ENCODE measurements at places on chromosomes 2 and 18. TPM values are rescaled to one million over a fixed set of nuclear protein-coding genes. Genes with fewer than 3 reads are reported as not detected.

The UGT1A5 gene
- not detected for total RNA-seq

- no peaks in the 10 kb centered on the region for H3K4me1 ChIP-seq
- no peak for DNase-seq
- H3K4me3 ChIP-seq, result no peak overlapping the region
- H3K27me3 ChIP-seq, result no peaks in the 10 kb centered on the region
- no peak overlapping the region for H3K27ac ChIP-seq
Measured at GRCh38 chr2:210620456-210620855, 64.1 kb downstream of the CPS1 start.

The KCNF1 gene
- total RNA-seq, result not detected

- DNase-seq, result no peak
- H3K27me3 ChIP-seq, result no peaks in the 10 kb centered on the region
- H3K4me1 ChIP-seq, result no peaks in the 10 kb centered on the region
- H3K36me3 ChIP-seq, result no peaks in the 10 kb centered on the region
Measured at GRCh38 chr2:108958002-108958401, 31.0 kb downstream of the EDAR start.

DNA sequence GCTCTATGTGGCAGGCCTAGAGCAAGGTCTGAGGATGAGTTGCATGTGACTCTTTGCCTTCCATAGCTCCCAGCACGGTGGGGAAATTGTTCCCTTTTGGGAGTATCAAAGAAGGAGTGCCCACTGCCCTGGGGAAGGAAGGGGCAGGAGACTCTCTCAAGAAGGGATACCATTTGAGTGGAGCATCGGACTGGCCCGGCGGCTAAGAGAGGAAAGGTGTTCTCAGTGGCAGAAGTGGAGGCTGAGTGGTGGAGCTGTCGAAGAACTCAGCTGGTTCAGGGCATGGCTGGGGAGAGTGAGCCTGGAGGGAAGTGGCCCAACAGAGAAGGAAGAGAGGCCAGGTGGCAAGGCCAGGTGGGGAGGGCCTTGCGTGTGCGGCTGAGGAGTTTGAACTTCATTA, 235.2 kb downstream of the DYSF start:
- DNase-seq, result no peak
- H3K27ac ChIP-seq, result no peak overlapping the region
- peaks cover 3% of the 10 kb centered on the region for H3K4me1 ChIP-seq
- H3K27me3 ChIP-seq, result no peaks in the 10 kb centered on the region
- H3K36me3 ChIP-seq, result no peaks in the 10 kb centered on the region
- H3K4me3 ChIP-seq, result no peak overlapping the region

DNA sequence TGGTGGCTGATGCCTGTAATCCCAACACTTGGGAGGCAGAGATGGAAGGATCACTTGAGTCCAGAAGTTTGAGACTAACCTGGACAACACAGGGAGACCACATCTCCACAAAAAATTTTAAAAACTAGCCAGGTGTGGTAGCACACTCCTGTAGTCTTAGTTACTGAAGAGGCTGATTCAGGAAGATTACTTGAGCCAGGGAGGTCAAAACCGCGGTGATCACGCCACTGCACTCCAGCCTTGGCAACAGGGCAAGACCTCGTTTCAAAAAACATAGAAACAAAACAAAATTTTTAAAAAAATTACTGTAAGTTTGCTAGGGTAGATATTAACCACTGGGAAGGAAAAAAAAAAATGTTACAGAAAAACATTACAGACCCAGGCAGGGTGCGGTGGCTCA, 5.8 kb downstream of the ATL2 start:
- H3K27me3 ChIP-seq, result no peaks in the 10 kb centered on the region
- H3K36me3 ChIP-seq, result no peaks in the 10 kb centered on the region
- no peak overlapping the region for H3K4me3 ChIP-seq

- H3K4me3 ChIP-seq, result no peak overlapping the region
- H3K4me1 ChIP-seq, result no peaks in the 10 kb centered on the region
- H3K27me3 ChIP-seq, result no peaks in the 10 kb centered on the region
- no peak for DNase-seq
- no peaks in the 10 kb centered on the region for H3K36me3 ChIP-seq
- no peak overlapping the region for H3K27ac ChIP-seq
Measured at GRCh38 chr2:205865056-205865455, 182.8 kb downstream of the NRP2 start.

- H3K4me1 ChIP-seq, result peaks cover 20% of the 10 kb centered on the region
- H3K27me3 ChIP-seq, result no peaks in the 10 kb centered on the region
- no peak overlapping the region for H3K27ac ChIP-seq
- peaks cover 3% of the 10 kb centered on the region for H3K36me3 ChIP-seq
- H3K4me3 ChIP-seq, result no peak overlapping the region
Measured at GRCh38 chr2:36594849-36595248, 3.1 kb downstream of the FEZ2 start.

The SERPINB3 gene
- total RNA-seq, result 0.21 TPM

DNA sequence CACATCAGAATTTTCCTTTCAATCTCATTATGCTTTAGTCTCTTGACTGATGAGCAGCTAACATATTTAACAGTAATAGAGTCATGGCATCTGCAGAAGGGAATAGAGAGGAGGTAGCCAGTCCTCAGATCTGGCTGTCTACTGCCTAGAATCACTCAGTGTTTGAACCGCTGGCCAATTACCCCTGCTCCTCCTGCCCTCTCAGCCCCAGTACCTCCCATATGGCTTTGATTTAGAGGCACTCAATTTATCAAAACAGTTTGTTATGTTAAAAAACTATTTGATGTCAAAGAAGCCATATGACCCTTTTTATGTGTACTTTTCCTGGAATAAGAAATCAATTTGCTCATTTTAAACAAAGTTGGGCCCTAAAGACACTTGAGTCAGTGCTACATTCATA, 355.2 kb downstream of the CMPK2 start:
- H3K36me3 ChIP-seq, result no peaks in the 10 kb centered on the region
- no peaks in the 10 kb centered on the region for H3K27me3 ChIP-seq
- H3K27ac ChIP-seq, result no peak overlapping the region
- no peak overlapping the region for H3K4me3 ChIP-seq

DNA sequence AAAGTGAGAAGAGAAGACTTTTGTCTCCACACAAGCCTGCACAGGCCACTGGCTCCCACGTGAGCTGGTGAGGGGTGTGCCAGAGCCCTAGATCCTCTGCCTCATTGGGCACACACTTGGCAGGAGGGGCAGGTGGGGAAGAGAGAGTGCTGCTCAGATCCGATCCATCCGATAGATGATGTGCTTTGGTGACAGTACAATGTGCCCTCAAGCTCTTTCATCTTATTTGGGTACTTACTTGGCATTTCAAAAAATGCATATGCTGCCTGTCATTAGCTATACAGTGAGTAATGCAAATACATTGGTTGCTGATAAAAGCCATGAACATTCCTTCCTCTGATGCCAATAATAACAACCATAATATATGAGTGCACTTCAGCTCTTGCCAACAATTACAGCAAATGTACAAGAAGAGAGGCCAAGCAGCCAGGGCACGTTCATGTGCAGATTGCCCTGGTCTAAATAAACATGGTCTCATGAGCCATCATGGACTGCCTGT, 255.3 kb downstream of the VAPA start:
- H3K4me1 ChIP-seq, result peaks cover 13% of the 10 kb centered on the region
- no peaks in the 10 kb centered on the region for H3K27me3 ChIP-seq
- H3K36me3 ChIP-seq, result no peaks in the 10 kb centered on the region

DNA sequence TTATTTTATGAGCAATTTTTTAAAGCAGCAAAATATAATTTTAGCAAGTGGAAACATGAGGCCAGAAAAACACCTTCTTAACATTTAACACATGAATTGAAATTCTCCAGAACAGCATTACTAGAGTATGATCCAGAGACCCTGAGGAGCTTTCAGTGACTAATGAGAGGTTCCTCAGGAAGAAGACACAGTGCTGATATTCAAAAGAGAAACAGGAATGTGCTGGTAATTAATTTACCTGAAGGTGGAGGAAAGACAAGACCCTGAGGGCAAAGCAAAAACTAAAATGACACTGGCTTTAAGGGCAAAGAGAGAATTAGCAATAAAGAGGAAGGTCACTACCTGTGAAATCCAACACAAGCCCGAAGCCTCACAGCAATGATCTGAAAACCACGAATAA, 97.0 kb downstream of the CDH2 start:
- H3K27ac ChIP-seq, result no peak overlapping the region
- H3K4me3 ChIP-seq, result no peak overlapping the region
- H3K36me3 ChIP-seq, result no peaks in the 10 kb centered on the region
- H3K4me1 ChIP-seq, result no peaks in the 10 kb centered on the region
- H3K27me3 ChIP-seq, result no peaks in the 10 kb centered on the region
- no peak for DNase-seq

GRCh38 chr2:241853651-241854341, 4.9 kb downstream of the PDCD1 start:
- H3K4me3 ChIP-seq, result no peak overlapping the region
- H3K36me3 ChIP-seq, result no peaks in the 10 kb centered on the region
- no peaks in the 10 kb centered on the region for H3K27me3 ChIP-seq
- DNase-seq, result no peak

DNA sequence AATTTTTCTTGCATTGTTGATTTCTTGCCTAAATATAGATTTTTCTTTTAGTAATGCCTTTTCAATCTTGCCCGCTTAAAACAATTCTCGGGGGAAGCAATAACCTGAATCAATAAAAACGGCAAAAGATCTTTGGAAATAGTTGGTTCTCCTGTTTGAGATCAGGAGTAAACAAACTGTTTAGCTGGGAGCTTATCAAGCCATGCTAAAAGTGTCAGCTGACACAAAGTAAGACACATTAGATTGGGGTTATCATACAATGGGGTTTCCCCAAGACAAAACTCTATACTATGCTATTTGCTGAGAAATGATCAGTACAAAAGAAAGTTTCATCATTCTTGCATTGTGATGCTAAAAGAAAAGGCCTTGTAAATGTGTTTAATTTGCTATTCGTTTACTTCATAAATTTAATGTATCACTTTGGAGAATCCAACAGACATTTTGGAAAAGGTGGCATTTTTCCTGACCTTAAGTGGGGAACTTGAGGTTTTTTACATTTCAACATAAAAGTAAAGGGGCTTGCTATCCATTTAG, 46.5 kb downstream of the ATIC start:
- no peaks in the 10 kb centered on the region for H3K27me3 ChIP-seq
- no peak overlapping the region for H3K4me3 ChIP-seq
- peaks cover 35% of the 10 kb centered on the region for H3K36me3 ChIP-seq
- no peak overlapping the region for H3K27ac ChIP-seq

The ZAP70 gene
- 2.7 TPM for total RNA-seq

The PLGLB1 gene
- not detected for total RNA-seq

GRCh38 chr2:61549546-61549945, 11.4 kb upstream of the XPO1 start:
- H3K27ac ChIP-seq, result no peak overlapping the region
- no peaks in the 10 kb centered on the region for H3K27me3 ChIP-seq
- H3K4me1 ChIP-seq, result no peaks in the 10 kb centered on the region

The CTNNA2 gene
- total RNA-seq, result not detected

DNA sequence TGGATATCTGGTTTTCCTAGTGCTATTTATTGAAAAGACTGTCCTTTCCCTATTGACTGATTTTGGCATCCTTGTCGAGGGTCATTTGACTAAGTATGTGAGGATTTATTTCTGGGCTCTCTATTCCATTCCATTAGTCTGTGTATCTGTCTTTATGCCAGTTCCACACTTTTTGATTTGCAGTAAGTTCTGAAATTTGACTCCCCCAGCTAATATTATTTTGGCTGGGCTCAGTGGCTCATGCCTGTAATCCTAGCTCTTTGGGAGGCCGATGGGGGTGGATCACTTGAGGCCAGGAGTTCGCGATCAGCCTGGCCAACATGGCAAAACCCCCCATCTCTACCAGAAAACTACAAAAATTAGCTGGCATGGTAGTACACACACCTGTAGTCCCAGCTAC, 46.8 kb upstream of the GAREM2 start:
- H3K27me3 ChIP-seq, result no peaks in the 10 kb centered on the region
- H3K27ac ChIP-seq, result no peak overlapping the region
- peaks cover 6% of the 10 kb centered on the region for H3K36me3 ChIP-seq
- H3K4me3 ChIP-seq, result no peak overlapping the region
- DNase-seq, result no peak
- H3K4me1 ChIP-seq, result no peaks in the 10 kb centered on the region

DNA sequence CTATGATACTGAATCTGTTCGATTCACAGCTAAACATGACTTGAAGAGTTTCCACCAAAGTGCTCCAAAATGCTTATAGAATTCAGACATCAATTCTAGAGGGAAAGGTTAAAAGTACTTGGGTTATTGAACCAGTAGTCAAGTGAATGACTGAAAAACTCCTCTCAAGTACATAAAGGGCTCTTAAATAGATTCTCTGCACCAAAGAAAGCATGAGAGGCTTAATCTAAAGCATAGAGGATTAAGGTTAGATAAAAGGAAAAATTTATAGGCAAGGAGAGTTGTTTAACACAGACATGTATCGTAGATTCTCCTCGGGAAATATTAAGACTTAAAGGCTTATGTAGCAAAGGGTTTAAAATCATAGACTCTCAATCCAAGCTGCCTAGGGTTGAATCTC, 701.4 kb downstream of the ERBB4 start:
- H3K4me1 ChIP-seq, result no peaks in the 10 kb centered on the region
- H3K36me3 ChIP-seq, result no peaks in the 10 kb centered on the region
- no peak overlapping the region for H3K27ac ChIP-seq
- no peak overlapping the region for H3K4me3 ChIP-seq
- DNase-seq, result no peak

All from ascending aorta (tissue), 2 donors.